ENCODE measurements at places on chromosomes 2 and 18. TPM values are rescaled to one million over a fixed set of nuclear protein-coding genes. Genes with fewer than 3 reads are reported as not detected.

The PAIP2B gene
- 0.47 TPM for total RNA-seq

The FAM110C gene
- total RNA-seq = under 0.01 TPM

The KCNG2 gene
- total RNA-seq = 0.12 TPM

The NOSTRIN gene
- 0.23 TPM for total RNA-seq

The GREB1L gene
- total RNA-seq = 0.23 TPM

The NPAS2 gene
- 6.4 TPM for total RNA-seq

The DNER gene
- 0.60 TPM for total RNA-seq

The C2orf49 gene
- 13.6 TPM for total RNA-seq
